ENCODE measurements at places on chromosomes 11 and 22.

- DNase-seq: no peak
These were observed 412.4 kb downstream of the BUD13 start for GRCh38 chr11:116360221-116360941.

GRCh38 chr11:93160808-93161207, 37.0 kb downstream of the SLC36A4 start:
- no peak for DNase-seq

DNA sequence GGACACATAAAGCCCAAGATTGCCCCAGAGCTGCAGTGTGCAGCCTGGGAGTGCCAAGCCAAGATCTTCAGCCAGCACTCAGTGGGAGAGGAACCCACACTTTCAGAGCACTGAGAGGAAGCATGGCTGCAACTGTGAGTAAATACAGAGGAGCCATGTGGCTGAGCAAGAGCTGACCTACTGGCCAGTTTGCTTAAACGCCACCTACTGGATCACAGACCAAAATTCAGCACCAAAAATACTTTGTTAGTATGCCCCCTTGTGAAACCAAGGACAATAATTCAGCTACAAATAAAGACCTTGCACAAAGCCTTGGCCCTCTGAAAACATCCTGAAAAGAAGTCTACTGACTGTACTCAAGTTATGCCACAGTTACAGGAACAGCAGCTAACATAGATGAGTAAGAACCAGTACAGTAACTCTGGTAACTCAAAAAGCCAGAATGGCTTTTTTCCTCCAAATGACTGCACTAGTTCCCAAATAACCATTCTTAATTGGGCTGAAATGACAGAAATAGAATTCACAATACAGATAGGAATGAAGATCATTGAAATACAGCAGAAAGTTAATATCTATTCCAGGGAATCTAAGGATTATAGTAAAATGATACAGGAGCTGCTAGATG, 10.1 kb upstream of the OR4A15 start:
- no peak for DNase-seq

DNA sequence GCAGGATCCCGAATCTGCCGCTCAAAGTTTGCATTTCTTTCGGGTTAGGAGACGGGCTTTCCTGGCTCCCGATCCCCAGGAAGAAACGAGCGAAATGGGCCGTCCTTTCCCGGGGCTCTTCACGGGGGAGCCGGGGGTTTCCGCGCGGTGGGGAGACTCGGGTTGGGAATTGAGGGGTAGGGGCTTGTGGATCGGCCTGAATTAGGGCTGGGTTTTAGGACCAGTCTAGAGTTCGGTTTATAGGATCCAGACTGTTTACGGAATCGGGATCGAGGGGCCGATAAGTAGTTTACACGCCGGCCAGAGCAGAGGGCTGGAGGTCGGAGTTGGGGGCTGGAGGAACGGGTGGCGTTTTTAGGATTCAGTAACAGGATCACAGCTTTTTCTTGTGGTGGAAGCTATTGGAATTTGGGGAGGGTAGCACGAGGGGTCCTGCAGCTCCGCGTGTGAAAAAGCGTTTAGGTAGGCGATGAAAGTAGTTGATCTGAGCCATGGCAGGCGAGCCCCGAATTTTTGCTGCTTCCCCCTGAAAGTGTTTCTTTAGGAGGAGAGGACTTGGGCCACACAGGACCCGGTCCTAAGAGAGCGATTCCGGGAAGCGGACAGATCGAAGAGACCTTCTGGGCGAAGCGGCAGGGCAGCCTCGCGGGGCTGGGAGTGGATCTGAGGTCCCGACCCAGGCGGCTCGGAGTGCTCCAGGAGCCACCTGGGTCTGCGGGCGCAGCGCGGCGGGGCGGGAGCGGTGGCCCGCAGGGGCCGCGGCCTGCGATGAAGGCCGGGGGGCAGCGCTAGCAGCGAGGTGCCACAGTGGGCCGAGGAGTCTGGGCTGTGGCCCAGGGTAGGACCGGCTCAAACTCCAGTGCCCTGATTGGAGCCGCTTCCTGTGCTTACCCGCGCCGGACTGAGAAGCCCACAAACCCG, 1.6 kb downstream of the PKNOX2 start:
- DNase-seq: no peak

DNA sequence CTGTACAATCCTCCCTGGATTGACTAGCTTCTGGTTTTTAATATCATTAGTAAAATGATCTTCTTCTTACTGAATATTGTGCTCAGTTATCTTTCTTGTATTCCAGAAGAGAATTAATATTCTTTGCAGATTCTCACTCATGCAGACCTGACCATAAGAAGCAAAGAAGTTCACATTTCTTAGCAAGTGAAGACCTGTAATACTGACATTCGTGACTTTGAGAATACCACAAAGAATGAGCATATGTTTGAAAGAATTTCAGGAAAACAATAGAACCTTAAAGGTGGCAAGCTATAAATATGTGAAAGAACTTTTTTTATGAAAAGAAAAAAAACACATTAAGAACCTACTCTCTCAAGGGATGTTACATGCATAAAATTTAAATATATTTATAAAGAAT, 371.6 kb downstream of the JRKL start:
- DNase-seq: no peak

DNA sequence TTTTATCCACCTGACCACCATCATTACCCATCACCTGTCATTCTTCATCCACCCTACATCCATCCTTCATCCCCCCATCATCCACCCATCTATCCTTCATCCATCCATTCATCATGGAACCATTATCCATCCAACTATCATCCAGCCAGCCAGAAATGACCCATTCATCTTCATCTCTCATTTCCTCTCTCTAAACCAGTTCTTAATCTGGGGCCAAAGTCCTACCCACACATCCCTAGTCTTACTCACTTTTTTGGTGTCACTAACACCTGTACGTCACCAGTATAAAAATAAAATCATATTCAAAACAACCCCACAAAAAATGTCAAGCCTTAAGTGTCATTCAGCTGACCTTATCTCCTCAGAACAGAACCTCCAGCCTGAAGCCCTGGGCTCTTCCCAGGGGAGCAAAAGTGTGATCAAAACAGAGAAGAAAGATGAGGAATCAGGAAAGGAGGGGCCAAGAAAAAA, 12.3 kb downstream of the SPI1 start:
- no peak for DNase-seq

- no peak for DNase-seq
These were observed 32.9 kb upstream of the GAL start for GRCh38 chr11:68651208-68651984.

DNA sequence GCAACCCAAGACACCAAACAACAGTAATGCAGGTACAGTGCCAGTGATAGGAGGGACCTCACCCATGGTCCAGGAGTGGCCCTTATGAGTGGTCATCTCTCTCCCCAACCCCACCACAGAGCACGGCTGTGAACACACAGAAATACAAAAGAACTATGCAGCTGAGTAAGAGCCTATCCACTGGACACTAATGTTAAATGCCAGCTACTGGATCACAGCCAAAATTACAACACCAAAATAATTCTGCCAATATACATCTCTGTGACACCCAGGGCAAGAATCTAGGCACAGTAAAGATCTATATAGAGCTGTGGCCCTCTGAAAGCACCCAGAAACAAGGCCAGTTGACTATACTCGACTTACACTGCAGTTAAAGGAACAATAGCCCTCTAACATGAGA, 22.8 kb upstream of the GPR83 start:
- no peak for DNase-seq

- DNase-seq: no peak
These were observed 14.6 kb downstream of the WNT7B start for GRCh38 chr22:45962434-45962718.

DNA sequence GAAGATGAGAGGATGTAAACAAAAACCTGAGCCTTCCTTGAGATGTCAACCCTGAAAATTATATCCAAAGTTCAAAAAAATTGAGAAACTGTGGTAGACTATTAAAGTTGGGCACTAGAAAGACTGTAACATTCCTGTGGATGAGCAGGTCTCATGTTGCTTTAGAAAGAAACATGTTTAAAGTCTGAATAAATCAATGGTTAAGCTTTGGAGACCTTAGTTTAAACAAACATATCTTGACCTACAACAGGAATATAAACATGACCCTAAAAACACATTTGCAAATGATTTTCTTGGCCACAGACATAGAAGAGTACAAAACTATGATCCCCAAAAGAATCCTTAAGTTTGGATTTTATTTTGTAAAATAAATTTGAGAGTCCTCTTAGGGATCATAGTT, 38.1 kb upstream of the PCF11 start:
- DNase-seq: no peak

- DNase-seq: no peak
These were observed 19.6 kb downstream of the POU2AF1 start for GRCh38 chr11:111359223-111360149.

DNA sequence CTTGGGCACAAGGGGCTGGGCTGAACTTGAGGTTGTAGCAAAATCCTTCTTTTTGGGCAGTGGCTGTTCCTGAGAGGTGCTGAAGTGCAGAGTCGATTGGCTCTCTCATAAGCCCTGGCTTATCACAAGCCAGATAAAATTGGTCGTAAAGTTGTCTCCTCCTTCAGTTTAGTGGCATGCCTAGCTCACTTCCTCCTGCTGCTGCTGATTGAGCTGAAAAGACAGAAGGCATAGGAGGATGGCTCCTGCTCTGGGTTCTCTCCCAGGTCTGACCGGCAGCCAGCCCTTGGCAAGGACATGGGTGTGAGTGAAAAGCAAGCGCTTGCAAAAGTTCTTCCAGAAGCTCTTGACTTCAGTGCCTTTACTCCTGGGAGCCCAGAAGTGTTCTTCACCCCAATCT, 83.9 kb downstream of the LDLRAD3 start:
- DNase-seq: no peak

Data from NCI-H2081 treated with DMSO at 0.1 percent for 48 hours (cell line).